ENCODE measurements at places on chromosomes 4 and X.

GRCh38 chr4:169634975-169635374 lies 14.6 kb downstream of the CLCN3 start:
- DNase-seq, result no peak

DNA sequence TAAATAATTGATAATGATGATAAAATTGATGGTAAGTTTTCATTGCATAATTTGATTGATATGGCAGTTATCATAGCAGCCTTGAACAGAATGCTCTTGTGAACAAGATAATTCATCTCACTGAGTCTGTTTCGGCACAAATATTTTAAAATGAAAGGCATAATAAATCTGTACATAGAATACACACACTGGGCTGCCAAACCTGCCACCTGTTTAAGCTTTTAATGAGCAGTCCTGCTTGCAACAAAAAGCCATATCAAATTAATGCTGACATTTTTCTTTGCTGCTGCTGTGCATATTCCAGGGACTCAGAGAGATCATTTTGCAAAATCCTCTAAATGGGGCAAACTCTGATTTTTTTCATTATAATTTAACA lies 201.1 kb downstream of the ARHGAP24 start:
- no peak for DNase-seq

GRCh38 chr4:153616006-153616555 lies 68.0 kb upstream of the TLR2 start:
- DNase-seq, result peak; percentile 6

- no peak for DNase-seq
Measured at GRCh38 chr4:152009983-152010709, 249.3 kb upstream of the GATB start.

- no peak for DNase-seq
Measured at GRCh38 chr4:8610858-8611616, 18.5 kb downstream of the CPZ start.

GRCh38 chr4:165784672-165785071 lies 88.4 kb upstream of the TLL1 start:
- DNase-seq, result no peak

- DNase-seq, result no peak
Measured at GRCh38 chr4:70606459-70606858, 14.4 kb downstream of the AMBN start.

GRCh38 chr4:133000012-133000411 lies 149.1 kb upstream of the PCDH10 start:
- no peak for DNase-seq

DNA sequence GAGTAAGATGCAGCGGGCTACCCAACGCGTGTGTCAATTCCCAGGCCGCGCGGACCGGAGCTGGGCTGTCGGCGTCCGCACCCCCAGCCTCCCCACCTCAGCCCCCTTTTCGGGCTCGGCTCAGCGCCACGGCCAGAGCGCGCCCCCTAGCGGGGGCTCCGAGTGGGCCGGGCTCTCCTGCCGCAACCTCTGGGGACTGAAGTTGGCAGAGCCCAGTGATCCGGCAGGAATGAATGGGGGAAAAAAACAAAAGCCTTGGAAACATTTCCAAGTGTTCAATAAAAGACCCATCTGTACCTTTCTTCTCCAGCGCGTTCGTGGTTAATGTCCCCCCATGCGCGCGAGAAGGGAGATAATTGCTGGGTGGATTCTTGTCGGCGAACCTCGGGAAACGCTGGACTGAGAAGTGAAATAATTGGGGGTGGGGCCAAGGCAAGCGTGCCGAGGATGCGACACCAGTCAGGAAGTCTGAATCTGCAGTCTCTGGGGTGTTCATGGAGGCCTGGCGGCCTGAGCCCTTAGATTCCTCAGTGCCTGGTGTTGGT lies 5.2 kb upstream of the ARX start:
- no peak for DNase-seq

DNA sequence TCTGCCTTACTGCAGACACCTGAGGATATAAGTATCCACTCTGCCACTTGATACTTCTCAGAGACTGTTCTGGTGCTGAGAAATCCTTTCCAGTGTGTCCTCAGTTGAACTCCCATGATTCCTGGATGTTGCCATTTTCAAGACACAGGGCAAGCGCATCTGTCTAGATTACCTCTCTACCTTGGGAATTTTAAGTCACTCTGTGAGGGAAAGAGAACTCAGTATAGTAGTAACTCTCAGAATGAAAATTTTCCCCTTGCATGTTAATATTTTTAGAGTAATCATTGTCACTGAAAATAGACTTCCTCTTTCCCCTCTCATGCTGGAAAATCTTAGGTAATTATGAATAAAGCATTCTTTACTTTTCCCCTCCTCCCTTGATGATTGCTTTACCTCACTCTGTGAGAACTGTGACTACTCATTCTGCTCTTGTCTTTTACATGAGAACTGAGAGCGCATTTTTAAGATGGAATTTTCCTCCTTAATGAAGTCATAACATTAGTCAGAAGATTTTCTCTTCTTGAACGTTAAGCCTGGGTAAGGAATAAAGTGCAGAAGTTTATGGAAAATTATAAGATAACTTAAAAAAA lies 45.0 kb downstream of the TET2 start:
- peak; percentile 3 for DNase-seq

GRCh38 chrX:51878056-51878455 lies 15.4 kb upstream of the MAGED1 start:
- no peak for DNase-seq

GRCh38 chr4:60652933-60653332 lies 547.2 kb upstream of the ADGRL3 start:
- DNase-seq, result no peak

GRCh38 chr4:7786517-7786916 lies 153.1 kb downstream of the AFAP1 start:
- DNase-seq, result no peak

DNA sequence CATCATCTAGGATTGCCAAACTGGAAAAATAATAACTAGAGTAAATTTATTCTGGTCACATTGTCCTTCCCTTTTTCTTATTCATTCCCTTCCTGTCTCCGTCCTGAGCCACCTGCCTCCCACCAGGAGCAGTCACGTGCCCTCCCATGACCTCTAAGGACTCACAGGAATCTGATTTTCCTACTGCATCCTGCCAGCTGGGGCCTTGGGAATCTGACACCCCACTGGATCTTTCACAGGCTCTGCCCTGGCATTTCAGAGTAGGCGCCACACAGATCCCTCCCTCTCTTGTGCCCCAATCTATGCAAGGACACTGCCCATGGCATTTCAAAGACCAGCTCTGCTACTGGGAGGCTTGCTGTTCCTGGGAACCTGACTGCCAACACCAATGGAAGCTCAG lies 520.5 kb downstream of the PPARGC1A start:
- no peak for DNase-seq

- no peak for DNase-seq
Measured at GRCh38 chrX:39253551-39253950, 452.3 kb downstream of the MID1IP1 start.

GRCh38 chrX:139204898-139205667 lies 325.5 kb upstream of the F9 start:
- DNase-seq, result no peak

DNA sequence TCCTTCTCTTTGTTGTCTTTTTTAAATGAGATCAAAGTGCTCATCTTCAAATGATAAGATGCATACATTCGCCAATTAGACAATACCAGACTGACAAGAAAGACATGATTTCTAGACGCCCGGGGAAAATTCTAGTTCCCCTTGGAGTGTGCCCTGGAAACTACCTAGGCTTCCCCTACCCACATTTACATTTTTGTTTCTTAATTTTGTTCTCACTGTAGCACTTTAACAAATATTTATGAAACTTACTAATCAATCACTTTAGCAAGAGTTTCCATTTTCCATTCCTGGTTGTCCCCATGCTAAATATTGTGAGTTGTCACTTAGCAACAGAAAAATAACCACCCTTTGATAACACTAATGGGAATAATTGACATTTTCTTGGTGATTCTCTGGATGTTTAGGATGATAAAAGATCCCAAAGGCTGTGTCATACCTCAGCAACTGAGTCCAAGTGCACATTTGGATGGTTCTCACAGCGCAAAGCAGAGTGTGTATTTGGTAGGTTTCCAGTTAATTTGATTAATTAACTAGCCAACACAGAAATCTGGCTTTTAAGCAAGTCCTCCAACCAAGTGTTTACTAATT lies 69.6 kb downstream of the FGFBP1 start:
- no peak for DNase-seq

- DNase-seq, result no peak
Measured at GRCh38 chrX:152936306-152936705, 38.4 kb downstream of the ZNF185 start.

DNA sequence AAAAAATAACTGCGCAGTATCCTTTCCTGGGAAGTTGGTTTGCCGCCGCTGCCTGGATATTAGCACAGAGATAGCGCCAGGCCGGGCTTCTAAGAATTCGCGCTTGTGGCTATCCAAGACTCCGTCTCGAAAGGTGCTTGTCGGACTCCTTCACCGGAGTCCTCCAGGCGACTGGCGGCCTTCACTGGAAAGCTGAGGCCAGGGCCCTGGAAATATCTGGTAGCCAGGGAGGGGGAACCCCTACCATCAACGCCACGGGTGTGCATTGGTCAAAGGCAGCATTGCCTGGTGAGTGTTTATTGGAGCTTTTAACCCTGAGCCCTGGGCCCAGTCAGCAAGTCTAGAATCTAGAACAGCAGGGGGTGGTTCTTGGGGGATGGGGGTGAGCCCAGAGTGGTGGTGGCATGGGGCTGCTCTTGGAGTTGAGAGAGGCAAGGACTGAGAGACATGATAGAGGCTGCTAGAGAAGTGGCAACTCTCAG lies 577 bp upstream of the PIM2 start:
- DNase-seq, result no peak

DNA sequence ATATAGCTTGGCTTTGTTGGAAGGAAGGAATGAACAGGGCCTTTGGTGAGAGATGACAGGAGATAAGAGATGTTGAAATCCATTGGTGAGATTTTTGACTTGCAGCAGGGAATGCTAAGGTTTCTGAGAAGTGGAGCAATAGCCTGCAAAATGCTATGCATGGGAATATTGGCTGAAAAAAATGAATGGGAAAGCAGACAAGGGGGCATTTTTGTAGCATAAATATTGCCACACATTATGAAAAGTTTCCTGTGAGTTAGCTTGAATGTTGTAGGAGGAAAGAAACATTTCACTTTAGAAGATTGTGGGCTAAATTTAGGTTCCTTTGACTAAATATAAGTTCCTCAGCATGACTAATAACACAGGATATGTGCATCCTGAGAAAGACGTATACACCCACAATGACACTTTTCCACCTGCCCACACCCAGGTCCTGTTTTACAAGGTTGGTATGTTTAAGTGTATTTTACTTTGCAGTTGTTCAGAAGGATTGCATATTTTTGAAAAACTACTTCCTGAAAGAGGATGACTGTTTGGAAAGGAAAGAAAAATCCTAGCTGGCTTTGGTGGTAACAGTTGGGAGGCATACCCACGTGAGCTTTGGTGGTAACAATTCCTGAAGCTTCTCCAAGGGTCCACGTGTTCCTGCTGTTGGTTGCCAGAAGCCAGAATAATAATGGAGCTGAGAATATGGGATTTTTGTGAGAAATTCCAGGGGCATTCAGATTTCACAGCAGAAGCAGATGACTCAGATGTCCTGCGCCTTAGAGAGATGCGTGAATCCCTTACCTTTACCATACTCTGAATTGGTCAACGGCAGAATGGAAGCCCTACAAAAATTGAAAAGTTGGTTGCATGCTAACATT lies 28.5 kb downstream of the PHEX start:
- no peak for DNase-seq

- no peak for DNase-seq
Measured at GRCh38 chr4:6693231-6694176, at the start of gene S100P. TSS of gene S100P (plus strand) at chr4:6693878. CDS start at chr4:6693933, 55 bp downstream.

- DNase-seq, result no peak
Measured at GRCh38 chr4:129988957-129989356, 893.0 kb downstream of the C4orf33 start.

- no peak for DNase-seq
Measured at GRCh38 chr4:158624889-158625478, 46.7 kb downstream of the C4orf46 start.

DNA sequence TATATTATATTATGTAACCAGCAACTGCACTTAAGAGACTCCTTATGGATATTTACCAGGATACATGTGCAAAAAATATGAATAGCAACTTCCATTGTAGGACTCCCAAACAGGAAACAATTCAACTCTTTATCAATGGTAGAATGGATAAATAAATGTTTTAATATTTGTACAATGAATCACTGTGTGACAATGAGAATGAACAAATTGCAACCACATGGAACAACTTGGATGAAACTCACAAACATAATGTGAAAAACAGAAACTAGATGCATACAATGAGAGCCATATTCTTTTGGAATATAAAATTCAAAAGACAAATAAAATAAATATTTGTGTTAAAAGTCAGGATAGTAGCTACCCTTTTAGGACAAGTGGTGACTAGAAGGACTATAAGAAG lies 1015.7 kb downstream of the TECRL start:
- no peak for DNase-seq

DNA sequence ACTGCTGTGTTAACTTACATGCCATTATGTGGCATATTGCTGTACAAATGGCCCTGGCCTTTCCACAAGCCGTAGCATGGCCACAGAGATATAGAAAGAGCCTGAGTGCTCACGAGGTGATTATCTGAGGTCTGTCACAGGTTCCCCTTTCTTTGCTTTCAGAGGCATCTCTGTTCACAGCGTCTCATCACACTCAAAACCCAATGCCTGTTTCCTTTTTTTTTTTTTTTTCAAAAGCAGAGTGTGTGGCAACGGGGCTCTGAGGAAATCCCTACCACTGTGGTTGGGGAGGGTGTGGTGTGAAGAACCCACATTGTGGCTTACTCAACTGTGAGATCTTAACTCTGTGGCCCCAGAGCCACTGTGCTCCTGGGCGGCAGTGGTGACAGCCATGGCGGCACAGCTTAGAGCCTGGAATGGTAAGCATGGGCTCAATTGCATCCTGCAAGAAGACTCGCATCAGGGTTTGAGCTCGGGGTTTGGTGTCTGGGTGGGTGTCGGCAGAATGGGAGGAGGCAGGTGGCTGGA lies 30.8 kb downstream of the RTL5 start:
- DNase-seq, result peak; percentile 82

DNA sequence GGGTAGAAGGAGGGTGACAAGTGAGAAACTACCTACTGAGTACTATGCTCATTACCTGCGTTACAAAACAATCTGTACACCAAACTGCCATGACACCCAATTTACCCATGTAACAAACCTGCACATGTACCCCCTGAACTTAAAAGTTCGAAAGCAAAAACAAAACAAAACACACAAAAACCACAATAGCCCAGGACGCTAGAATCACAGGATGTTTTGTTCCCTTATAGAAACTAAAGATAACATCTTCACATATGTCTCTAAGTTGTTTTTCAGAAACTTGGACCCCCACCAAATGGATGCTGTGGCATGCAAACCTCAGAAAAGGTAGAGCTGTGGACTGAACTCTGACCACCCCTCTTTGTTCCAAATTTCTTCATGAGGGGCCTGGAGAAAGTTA lies 25.2 kb upstream of the PNMA5 start:
- no peak for DNase-seq

DNA sequence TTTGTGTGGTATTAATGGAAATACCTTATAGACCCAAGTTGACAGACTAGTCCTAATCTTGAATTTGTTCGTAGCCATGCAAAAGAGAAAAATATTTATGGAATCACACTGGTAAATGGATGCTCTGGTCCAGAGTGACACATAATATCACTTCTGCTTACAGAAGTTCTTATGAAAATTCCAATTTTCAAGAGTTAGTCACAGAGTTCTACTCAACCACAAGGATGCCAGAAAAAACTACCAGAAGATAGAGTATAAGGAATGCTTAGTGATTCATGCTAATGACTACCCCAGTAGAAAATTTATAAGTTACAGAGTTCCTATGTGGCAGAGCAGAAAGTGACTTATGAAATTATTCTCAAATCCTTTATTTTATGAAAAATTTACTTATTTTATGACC lies 1384.8 kb downstream of the FAM133A start:
- DNase-seq, result no peak

GRCh38 chr4:110751986-110752385 lies 129.1 kb upstream of the PITX2 start:
- no peak for DNase-seq

All from CD4-positive, alpha-beta T cell treated with Interferon alpha-2 for 1 hour (primary cell).